ENCODE measurements at places on chromosomes 5 and 9. TPM values are rescaled to one million over a fixed set of nuclear protein-coding genes. Genes with fewer than 3 reads are reported as not detected.

The SEMA6A gene
- 49.8 TPM for polyA plus RNA-seq

The B4GALT1 gene
- polyA plus RNA-seq: 135 TPM

The ADAMTSL2 gene
- 1.9 TPM for polyA plus RNA-seq

The TYRP1 gene
- polyA plus RNA-seq: 2.7 TPM

The GLDC gene
- 25.3 TPM for polyA plus RNA-seq

The TAF11L5 gene
- not detected for polyA plus RNA-seq

The CDC14B gene
- 29.8 TPM for polyA plus RNA-seq

The LHX3 gene
- not detected for polyA plus RNA-seq

The SPINK7 gene
- 0.25 TPM for polyA plus RNA-seq
